IPS-NIHi11 (cell line): ENCODE measurements at places on chromosomes 1 and 21.

DNA sequence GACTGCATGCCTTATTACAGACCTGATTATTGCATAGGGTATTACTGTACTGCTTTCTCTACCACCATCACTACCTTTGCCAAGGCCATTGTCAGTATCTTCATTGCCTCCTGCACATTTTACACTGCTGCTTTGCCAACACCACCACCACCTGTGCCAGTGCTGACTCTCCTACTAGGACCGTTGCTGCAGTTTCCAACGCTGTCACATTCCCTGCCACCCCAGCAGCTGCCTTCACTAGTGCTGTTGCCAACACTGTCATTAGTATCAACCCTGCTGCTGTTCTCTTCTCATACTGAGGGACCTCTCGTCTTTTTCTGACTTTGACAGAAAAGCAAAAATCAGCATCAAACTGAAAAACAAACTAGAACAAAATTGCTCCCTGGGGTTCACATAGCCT lies 394.9 kb upstream of the B3GALT2 start:
- no peak for DNase-seq

DNA sequence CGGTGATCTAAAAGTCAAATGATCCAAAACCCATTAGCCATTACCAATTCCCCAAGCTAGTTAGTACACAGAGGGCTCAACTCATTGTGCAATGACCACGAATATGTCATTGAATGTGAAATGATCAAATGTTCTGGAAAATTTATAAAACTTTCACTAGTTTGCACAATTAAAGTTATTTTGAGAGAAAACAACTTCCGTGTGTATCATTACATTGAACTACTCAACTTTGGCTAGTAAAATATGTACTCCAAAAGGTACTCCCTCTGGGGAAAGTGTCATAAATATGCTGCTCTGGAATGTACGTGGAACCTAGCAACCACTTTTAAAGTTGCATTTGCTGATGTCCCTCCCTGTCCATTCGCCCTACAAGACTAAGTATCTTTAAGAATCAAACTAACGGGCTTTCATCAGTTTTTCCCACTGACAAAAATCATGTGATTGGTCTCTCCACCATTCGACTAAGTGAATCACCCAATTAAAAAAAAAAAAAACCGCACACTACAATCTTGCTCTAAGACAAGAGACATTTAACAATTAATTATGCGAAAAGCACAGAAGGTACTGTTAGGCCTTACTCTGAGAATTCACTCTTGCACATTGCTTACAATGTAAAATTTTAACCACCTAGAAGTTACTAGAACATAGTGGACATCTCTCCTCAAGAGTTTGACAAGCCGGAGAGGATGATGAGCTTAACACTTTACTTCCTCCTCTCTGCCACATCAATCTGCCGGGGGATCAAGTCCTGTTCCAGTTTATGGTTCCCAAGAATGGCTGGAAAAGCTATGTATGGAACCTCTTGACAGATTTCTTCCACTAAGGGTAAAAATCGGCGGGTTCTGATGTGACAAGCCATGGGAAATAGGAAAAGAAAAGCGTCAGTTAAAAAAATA lies 1.2 kb downstream of the ACBD3 start:
- DNase-seq: no peak

GRCh38 chr21:45413922-45414321 lies 9.0 kb downstream of the COL18A1 start:
- no peak for DNase-seq

- DNase-seq: no peak
Observed at GRCh38 chr1:192696082-192696481, 60.1 kb downstream of the RGS13 start.

DNA sequence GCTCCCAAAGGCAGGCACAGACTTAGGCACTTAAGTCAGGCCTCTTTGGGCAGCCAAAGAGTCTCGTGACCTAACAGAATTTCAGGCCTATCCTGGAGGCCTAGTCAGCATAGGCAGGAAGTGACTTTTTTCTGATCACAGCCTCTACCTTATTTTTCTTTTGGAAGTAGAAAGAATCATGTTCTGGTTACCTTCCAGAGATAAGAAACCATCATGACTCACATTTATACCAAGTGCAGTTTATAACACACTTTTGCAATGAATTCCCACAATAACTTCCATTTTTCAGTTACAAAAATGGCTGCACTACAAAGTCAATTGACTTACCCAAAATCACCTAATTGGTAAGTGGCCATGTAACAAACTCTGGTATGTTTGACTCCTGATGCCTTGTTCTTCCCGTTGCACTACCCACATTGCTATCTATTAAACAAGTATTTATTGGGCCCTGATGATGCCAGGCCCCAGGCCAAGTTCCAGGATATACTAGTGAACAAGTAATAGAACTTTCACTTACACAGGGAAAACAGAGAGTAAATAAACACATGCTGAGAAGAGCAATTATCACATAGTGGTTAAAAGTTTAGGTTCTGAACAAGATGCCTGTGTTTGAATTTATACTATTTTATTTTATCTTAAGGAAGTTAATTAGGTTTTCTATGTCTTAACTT lies 74.3 kb downstream of the SH3GLB1 start:
- DNase-seq: no peak

DNA sequence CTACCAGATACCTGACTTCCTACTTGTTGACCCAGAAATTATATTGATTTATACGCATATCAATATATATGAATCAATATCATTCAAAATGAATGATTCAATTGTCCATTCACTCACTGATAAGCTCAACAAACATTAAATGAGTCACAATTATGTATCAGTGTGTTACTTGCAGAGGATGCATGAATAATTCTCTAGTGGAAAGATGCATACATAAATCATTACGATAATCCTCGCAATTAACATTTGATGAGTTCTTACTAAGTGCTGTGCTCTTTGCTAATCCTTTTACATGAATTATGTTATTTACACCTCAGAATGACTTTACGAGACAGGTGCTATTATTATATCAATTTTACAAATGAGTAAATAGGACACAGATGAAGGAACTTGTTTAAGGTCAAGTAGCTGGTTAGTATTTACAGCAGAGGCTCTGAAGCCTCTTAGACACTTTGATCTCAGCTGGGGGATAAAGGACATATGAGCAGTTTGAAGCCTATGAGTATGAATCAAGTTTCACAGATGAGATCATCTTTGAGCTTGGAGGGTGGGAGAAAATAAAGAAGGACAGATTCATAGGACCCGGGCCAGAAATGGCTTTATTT lies 112.8 kb upstream of the ADAMTS5 start:
- DNase-seq: no peak
